ENCODE measurements at places on chromosomes 1 and 21.

- DNase-seq, result no peak
These were observed 81.9 kb downstream of the SLC25A24 start for GRCh38 chr1:108117945-108118902.

DNA sequence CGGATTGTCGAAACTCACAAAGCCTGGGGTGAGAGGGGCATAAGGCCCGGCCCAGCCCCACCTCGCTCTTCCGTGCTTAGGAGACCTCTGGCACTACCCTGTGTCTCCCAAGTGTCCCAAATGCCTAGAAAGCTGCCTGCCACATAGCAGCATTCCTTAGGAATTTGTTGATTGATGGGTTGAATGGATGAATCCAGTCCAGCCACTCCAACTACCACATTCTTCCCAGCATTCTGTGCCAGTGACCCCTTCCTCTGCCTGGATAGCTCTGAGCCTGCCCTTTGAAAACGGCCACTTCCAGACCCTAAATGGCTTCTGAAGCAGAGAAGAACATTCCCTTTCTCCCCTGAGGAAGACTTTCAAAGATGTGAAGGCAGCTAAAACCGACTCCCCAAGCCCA is 11.5 kb downstream of the CELF3 start:
- no peak for DNase-seq

- DNase-seq, result no peak
These were observed 42.4 kb downstream of the FNBP1L start for GRCh38 chr1:93490357-93490756.

GRCh38 chr1:90729504-90730242 is 12.6 kb upstream of the BARHL2 start:
- DNase-seq, result no peak

DNA sequence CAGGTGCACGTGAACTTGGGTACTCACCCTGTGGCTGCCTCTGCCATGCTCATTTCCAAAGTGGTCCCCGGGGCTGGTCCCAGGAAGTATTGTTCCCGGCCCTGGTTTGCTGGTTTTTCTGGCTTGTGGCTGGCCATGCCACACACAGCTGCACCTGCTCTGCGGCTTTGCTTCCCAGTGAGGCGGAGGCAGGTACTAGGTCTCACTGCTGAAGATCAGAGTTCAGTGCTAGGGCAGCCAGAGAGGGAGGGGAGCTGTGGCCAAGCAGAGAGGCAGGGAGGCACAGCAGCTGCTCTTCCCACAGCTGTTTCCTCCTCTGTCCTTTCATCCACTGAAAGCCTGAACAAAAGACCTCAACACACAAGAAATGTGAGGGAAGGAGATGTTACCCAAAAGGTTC is 30.5 kb downstream of the ENO1 start:
- DNase-seq, result no peak

DNA sequence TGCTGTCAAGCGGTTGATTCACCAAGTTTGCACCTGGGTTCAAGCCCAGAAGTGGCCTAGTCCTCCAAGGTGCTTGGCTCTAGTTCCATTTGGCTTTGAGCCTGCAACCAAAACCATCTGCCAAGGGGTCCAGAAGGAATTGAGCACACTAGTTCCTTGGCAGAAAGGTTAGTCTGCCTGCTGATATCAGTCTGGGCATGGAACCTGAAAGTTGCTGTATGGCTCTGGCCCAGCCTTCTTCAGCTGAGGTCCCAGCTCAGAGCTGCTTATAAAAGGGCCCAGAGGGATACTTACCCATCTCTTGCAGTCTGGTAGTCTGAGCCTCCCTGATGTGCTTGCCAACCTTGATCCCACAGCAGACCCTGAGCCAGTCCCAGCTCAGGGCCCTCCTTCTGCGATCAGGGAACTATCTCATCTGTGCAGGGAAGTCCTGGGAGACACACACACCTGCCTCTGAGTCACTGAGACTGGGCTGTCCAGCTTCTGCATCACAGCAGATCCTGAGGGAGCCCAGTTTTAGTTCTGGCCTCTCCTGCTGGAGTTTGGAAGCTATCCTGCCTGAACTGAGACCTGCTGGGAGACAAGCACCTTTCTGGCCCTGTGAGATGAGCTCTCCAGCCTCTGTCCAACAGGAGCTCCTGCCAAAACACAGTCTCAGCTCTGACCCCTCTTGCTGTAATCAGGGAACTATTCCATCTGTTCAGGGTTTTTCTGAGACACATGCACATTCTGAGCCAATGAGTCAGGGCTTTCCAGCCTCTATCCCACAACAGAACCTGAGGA is 75.8 kb downstream of the CTH start:
- DNase-seq, result peak; percentile 53

DNA sequence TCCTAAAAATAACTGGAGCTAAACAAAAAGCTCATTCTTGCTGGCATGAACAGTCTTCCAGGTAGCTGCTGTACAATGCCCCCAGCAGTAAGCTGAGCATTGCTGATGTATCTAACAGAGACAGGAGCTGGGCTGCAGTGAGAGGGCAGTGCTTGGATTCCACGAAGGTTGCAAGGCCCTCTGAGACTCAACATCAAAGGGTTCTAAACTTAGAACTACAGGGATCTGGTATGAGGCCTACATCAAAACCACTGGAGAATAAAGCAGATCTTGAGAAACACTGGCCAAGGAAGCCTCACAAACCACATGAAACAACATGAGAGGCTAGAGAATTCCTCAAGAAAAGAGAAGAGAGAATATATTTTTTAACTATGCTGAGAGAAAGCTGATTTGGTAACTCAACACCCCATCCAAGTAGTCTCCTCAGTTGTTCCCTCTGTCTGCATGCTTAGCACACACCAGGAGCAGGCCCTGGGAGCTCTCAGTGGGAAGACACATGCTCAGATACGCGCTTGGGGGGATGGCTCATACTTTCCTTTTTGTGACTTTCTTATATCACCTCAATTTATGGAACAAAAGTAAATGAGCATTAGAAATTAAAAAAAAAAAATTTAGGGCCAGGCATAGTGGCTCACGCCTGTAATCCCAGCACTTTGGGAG is 27.7 kb downstream of the DSTYK start:
- DNase-seq, result no peak

DNA sequence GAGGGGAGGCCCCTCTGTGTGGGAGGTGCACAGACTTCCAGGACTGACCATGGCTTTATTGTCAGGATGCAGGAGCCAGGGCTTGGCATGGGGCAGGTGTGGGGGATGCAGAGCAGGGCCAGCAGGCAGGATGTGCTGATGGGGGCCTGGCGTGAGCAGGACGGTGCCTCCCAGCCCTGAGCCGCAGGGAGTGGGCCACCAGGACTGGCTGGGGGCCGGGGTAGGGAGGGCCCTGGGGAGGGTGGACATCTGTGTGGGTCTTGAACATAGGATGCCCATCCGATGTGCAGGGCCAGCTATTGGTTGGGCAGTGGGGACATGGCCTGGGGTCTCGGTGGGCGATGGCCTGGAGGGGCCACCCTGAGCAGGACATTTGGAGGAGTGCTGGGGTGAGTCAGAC is 15.6 kb downstream of the PRMT2 start:
- no peak for DNase-seq

- DNase-seq, result no peak
These were observed 274.0 kb upstream of the ADAMTS5 start for GRCh38 chr21:27240839-27241238.

DNA sequence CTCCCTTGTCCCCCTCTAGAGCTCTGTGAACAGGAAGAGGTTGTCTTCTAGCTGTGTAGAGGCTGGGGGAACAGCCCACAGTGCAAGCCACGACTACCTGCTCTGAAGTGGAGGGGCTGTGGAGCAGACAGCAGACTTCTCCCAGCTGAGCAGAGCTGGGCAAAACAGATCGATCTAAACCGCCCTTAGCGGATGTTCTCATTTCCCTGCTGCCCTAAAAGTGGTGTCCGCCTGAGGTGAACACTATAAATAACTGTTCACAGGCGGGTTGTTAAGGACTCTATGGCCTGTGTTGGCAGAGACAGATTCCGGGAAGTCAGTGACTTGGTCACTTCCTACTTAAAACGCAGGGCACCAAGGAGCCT is 203.2 kb downstream of the RHOU start:
- no peak for DNase-seq

- DNase-seq, result no peak
These were observed 3.2 kb upstream of the TMEM63A start for GRCh38 chr1:225885336-225885735.

DNA sequence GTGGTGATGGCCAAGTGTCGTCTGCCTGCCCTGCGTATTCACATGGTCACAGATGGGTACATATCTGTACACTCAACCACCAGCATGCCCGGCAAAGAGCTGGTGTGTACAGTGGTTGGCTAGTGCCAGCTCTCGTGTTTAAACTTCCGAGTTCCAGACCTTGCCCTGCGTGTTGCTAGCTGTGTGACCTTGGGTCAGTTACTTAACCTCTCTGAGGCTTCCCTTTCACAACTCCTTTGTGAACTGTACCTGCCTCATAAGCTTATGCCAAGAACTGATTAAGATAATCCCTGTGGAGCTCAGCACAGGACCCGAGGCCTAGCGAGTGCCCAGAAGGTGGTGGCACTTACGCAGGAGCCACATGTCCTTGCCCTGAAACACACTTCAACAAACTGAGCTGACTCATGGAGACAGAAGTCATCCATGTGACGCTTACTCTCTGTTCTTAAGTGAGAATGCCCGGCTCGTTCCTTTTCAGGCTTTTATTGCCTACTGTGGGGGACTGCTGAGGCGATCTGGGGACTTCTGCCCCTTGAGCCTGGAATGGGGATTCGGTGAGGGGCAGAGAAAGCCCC is 55.4 kb downstream of the ALPL start:
- DNase-seq, result no peak

DNA sequence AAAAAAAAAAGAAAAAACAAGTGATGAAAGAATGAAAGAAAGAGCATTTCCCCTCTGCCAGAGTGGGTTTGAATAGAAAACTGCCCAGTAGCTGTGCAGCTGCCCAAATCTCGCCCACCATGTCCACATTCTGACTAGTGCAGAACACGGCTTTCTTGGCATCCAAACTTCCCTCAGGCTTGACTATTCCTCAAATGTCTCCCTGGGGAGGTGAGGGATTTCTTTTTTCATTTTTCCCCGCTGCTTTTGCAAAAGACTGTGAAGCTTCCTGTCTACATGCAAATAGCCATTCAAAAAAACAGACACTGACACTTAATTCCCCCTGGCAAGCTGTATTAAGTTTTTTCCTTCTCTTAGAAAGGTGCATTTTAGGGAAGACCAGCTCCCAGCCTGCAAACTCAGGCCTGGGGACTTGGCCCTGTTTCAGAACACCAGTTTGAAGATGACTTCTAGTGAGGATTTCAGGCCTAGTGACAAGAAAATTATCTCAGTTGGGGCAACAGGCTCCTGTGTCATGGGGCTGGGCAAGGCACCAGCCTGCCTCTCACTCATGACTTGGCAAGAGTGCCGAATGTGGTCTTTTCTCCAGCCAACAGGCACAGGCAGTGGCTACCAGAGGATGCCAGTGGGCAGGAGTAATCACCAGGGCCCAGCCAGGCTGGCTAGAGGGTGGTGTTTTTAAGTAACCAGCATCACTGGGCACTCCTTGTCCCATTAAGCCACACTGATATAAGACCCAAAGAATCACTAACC is 178.1 kb upstream of the NFIA start:
- no peak for DNase-seq

Measured in HS-27A (cell line).